Uterus (tissue), 4 donors: ENCODE measurements at places on chromosomes 3 and 15. TPM values are rescaled to one million over a fixed set of nuclear protein-coding genes. Genes with fewer than 3 reads are reported as not detected.

GRCh38 chr3:194458131-194458530, 28.7 kb downstream of the ATP13A3 start:
- DNase-seq: no peak
- H3K4me1 ChIP-seq: no peaks in the 10 kb centered on the region
- no peaks in the 10 kb centered on the region for H3K36me3 ChIP-seq
- no peaks in the 10 kb centered on the region for H3K27me3 ChIP-seq

- no peak for DNase-seq
- peaks cover 7% of the 10 kb centered on the region for H3K27me3 ChIP-seq
- H3K4me1 ChIP-seq: peaks cover 7% of the 10 kb centered on the region
- no peak within 1 kb of the TSS for H3K27ac ChIP-seq
Observed at GRCh38 chr15:26772154-26773066, at the start of gene GABRB3. Gene GABRB3, minus strand, starts transcription at chr15:26773066.

The TMEM207 gene
- not detected for total RNA-seq

- no peak for DNase-seq
Observed at GRCh38 chr3:13167064-13167743, 94.0 kb upstream of the IQSEC1 start.

GRCh38 chr3:56988458-56989168, 71.9 kb upstream of the SPATA12 start:
- no peaks in the 10 kb centered on the region for H3K27me3 ChIP-seq
- H3K4me3 ChIP-seq: no peak overlapping the region
- H3K27ac ChIP-seq: peak overlapping the region; percentile 43

The CDC25A gene
- total RNA-seq: 0.67 TPM

The GXYLT2 gene
- total RNA-seq: 20.3 TPM

The GRM2 gene
- total RNA-seq: 1.8 TPM

GRCh38 chr3:146542179-146542578, 2.2 kb downstream of the PLSCR1 start:
- H3K4me3 ChIP-seq: peak overlapping the region; percentile 95
- no peaks in the 10 kb centered on the region for H3K27me3 ChIP-seq
- H3K4me1 ChIP-seq: no peaks in the 10 kb centered on the region
- H3K36me3 ChIP-seq: no peaks in the 10 kb centered on the region
- DNase-seq: no peak
- H3K27ac ChIP-seq: peak overlapping the region; percentile 99

DNA sequence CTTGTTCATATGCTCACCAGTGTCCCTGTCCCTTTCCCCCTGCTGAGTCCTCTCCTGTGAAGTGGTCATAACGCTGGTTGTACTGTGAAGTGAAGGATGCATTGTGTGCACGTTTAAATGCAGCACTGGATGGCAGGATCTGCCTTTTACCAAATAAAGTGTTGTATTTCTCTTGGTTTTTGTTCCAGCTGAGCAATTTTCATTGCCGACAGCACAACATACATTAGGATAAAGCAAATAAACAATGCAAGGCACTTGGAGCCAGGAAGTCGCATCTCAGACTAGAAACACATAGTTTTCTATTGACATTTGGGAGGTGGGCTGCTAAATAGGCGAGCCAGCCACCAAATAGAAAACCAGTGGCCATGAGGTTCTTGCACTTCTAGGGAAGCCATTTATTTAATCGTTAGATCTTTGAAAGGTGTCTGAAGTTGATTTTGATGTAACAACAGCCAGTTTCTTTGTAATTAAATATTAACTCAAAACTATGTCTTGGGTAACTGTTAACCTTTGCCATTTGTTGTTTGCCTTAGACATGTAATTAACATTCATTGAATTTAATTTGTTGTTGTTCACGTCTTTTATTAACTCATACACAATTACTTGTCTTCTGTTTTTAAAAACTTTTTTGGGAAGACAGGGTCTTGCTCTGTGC, 185.3 kb downstream of the FNDC3B start:
- peaks cover 3% of the 10 kb centered on the region for H3K4me1 ChIP-seq
- H3K27ac ChIP-seq: no peak overlapping the region
- no peak for DNase-seq
- no peak overlapping the region for H3K4me3 ChIP-seq
- H3K27me3 ChIP-seq: no peaks in the 10 kb centered on the region

DNA sequence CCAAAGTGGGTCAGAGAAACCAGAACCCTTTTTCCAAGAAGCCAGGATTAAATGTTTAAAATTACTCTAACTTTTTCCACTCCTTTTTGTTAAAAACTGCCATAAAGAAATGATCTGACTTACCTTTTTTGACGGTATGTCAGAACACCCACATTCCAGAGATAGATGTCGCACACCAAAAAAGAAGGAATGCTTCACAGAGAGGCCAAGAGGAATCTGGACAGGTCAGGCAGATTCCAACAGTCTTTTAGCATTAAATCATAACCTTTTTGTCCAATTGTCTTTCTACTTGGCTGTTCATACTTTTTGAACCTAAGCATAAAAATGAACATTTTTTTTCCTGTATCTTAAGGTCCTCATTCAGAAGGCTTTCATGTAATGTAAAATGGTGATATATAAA, 846.9 kb downstream of the NSUN3 start:
- no peaks in the 10 kb centered on the region for H3K36me3 ChIP-seq
- no peaks in the 10 kb centered on the region for H3K4me1 ChIP-seq
- H3K27me3 ChIP-seq: no peaks in the 10 kb centered on the region
- no peak for DNase-seq
- H3K4me3 ChIP-seq: no peak overlapping the region

GRCh38 chr15:24898715-24899272, 56.0 kb upstream of the SNRPN start:
- no peak for DNase-seq
- H3K36me3 ChIP-seq: no peaks in the 10 kb centered on the region
- H3K27ac ChIP-seq: no peak overlapping the region
- no peak overlapping the region for H3K4me3 ChIP-seq
